ENCODE measurements at places on chromosomes 12 and 14. TPM values are rescaled to one million over a fixed set of nuclear protein-coding genes. Genes with fewer than 3 reads are reported as not detected.

CLBA1 gene
- total RNA-seq, result 4.6 TPM

WIF1 gene
- total RNA-seq, result not detected

- DNase-seq, result no peak
Observed at GRCh38 chr14:90985601-90986242, 74.7 kb downstream of the RPS6KA5 start.

- DNase-seq, result peak; percentile 10
Observed at GRCh38 chr14:26132061-26132645, 465.7 kb downstream of the NOVA1 start.

DNA sequence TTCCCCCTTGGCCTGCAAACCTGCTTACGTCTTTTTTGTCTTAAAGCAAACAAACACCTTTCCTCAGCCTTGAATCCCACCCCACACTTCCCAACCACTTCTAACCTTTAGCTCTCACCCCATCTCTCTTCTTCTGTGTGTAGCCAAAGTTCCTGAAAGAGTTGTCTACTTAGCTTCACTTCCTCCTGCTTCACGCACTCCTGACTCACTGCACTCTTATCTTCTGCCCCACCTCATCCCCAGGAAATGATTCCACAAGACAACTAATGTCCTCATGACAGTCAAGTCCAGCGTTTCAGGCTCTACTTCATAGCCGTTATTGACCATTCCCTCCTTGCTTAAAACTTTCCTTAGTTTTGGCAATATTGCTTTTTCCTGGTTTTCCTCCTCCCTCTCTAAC, 22.4 kb downstream of the EIF2B2 start:
- DNase-seq, result peak; percentile 82

DNA sequence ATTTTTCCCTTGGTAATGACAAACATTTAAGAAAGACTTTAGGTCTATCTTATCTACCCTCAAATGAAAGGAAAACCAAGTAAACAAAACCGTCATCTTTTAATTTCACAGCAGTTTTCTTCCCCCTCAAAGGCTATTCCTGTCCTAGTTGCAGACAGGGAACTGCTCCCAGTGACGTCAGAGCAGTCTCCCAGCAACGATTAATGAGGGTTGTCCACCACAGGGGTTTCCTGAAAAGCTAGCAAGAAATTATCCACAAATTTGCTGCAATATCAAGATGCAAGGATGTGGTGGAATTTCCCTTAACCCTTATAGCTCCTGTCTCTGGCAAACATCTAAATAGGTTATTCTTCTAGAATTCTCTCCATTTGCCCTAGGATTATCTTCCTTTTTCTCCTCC, 89.1 kb upstream of the STAC3 start:
- peak; percentile 75 for DNase-seq
